ENCODE measurements at places on chromosomes 3 and 15. TPM values are rescaled to one million over a fixed set of nuclear protein-coding genes. Genes with fewer than 3 reads are reported as not detected.

GRCh38 chr3:126424039-126424717 is 29.5 kb downstream of the CFAP100 start:
- no peak for DNase-seq
- H3K4me1 ChIP-seq = no peaks in the 10 kb centered on the region
- H3K27me3 ChIP-seq = no peaks in the 10 kb centered on the region

DNA sequence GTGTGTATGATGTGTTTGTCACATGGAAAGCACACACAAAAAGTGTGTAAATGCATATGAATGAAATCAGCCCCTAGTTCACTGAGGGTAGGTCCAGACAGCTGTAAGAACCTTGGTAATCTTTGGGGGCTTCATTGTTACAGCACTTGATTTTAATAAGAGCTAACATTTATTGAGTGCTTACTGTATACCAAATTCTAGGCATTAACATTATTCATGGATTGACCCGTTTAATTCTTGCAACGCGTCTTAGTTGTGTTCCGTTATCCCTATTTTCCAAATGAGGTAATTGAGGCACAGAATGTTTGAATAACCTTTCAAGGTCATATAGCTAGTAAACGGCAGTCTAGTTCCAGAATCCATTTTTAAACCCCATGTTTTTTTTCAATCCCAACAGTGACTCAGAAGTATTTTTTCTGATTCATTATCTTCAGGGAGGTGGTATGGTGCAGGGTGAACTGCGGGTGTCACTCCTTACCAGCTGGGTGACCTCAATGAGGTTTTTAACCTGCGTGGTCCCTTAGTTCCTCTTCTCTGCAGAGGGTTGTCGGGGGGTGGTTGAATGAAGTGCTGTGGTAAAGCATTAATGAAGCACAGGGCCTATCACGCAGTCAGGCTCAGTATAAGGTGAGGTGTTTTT is 14.2 kb downstream of the RAB8B start:
- no peak overlapping the region for H3K4me3 ChIP-seq
- no peaks in the 10 kb centered on the region for H3K27me3 ChIP-seq
- H3K27ac ChIP-seq = no peak overlapping the region
- peaks cover 53% of the 10 kb centered on the region for H3K4me1 ChIP-seq
- no peak for DNase-seq
- H3K36me3 ChIP-seq = no peaks in the 10 kb centered on the region

- H3K36me3 ChIP-seq = no peaks in the 10 kb centered on the region
- H3K4me1 ChIP-seq = peaks cover 10% of the 10 kb centered on the region
- H3K4me3 ChIP-seq = no peak overlapping the region
Observed at GRCh38 chr15:35705030-35705883, 159.3 kb upstream of the DPH6 start.

GRCh38 chr3:185661772-185662171 is 75.7 kb downstream of the SENP2 start:
- H3K4me3 ChIP-seq = no peak overlapping the region
- H3K4me1 ChIP-seq = peaks cover 38% of the 10 kb centered on the region
- H3K36me3 ChIP-seq = peaks cover 8% of the 10 kb centered on the region

- no peaks in the 10 kb centered on the region for H3K27me3 ChIP-seq
- no peak overlapping the region for H3K4me3 ChIP-seq
- H3K27ac ChIP-seq = no peak overlapping the region
- no peaks in the 10 kb centered on the region for H3K36me3 ChIP-seq
- no peaks in the 10 kb centered on the region for H3K4me1 ChIP-seq
Observed at GRCh38 chr15:47266566-47266965, 450.7 kb upstream of the SEMA6D start.

DNA sequence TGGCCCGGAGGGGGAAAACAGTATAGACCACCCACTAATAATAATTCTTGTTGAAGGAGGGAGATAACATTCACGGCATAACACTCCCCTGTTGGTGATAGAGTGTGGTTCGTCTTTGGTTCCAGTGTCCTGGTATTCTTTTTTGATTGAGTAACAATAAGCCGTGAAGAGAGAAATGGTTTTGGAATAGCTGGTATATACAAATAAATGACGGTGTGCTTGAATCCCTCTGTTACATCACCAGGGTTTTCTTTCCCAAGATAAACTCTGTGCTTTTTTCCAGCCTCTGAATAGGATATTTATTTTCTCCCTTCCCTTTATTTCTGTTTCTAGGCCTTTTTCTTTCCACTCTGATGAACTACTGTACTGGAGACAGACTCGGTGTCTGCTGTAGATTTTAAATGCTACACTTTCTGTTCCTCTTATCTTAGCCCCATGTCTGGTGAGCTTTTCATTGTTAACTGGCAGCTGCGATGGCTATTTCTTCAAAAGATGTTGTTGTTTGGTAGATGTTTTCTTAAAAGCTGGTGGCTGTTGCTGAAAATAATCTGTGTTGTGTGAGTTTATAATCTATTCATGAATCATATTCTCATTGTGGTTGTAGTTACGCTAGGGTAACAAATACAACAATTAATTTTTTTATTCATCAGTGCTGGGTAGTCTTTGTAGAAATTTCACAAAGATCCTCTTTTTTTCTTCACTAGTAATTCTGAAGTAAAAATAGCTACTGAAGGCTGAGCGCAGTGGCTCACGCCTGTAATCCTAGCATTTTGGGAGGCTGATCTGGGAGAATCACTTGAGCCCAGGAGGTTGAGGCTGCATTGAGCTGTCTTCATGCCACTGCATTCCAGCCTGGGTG is 15.5 kb upstream of the SCAANT1 start:
- no peak for DNase-seq
- no peaks in the 10 kb centered on the region for H3K27me3 ChIP-seq
- H3K4me1 ChIP-seq = peaks cover 28% of the 10 kb centered on the region
- H3K27ac ChIP-seq = peak overlapping the region; percentile 0
- no peak overlapping the region for H3K4me3 ChIP-seq
- H3K36me3 ChIP-seq = peaks cover 13% of the 10 kb centered on the region

DNA sequence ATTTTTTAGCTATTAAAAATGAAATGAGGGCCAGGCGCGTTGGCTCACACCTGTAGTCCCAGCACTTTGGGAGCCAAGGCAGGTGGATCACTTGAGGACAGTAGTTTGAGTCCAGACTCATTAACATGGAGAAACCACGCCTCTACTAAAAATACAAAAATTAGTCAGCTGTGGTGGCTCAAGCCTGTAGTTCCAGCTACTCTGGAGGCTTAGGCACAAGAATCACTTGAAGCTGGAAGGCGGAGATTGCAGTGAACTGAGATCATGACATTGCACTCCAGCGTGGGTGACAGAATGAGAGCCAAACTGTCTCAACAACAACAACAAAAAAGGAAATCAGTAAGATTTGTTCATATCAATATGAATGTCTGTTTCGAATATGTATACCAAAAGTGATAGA is 517.1 kb downstream of the ROBO1 start:
- no peak overlapping the region for H3K4me3 ChIP-seq
- H3K4me1 ChIP-seq = no peaks in the 10 kb centered on the region
- no peaks in the 10 kb centered on the region for H3K36me3 ChIP-seq

DNA sequence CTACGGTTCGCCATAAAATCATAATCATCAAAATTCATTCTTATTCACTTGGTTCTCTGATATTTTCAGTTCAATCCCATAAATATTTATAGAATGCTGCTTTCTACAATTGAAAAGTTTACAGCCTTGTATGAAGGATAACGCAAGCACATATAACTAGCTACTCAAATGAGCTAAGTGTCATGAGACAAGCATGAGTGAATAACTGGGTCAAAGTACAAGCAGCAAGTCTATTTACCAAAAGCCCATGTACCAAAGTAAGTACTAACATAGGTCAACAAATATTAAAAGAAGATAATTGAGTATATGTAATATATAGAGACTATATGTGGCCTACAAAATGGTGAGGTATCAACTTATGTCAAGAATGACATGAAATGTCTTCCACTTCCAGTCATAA is 596.6 kb downstream of the GBE1 start:
- DNase-seq = no peak
- H3K27me3 ChIP-seq = no peaks in the 10 kb centered on the region
- no peak overlapping the region for H3K4me3 ChIP-seq

DNA sequence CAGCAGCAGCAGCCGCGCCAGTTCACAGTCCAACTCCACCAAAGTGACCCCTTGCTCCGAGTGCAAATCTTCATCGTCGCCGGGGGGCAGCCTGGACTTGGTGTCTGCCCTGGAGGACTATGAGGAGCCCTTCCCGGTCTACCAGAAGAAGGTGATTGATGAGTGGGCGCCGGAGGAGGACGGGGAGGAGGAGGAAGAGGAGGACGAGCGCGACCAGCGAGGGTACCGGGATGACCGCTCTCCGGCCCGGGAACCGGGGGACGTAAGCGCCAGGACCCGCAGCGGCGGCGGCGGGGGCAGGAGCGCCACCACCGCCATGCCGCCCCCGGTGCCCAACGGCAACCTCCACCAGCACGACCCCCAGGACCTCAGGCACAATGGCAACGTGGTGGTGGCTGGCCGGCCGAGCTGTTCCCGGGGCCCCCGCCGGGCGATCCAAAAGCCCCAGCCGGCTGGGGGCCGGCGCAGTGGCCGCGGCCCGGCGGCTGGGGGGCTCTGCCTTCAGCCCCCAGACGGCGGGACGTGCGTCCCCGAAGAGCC is 224.1 kb upstream of the IL12A start:
- peak overlapping the region; percentile 74 for H3K4me3 ChIP-seq
- H3K27me3 ChIP-seq = peaks cover 7% of the 10 kb centered on the region
- no peaks in the 10 kb centered on the region for H3K36me3 ChIP-seq
- peak overlapping the region; percentile 95 for H3K27ac ChIP-seq
- H3K4me1 ChIP-seq = peaks cover 52% of the 10 kb centered on the region

The STXBP5L gene
- total RNA-seq = not detected

The RETNLB gene
- not detected for total RNA-seq

The SAXO2 gene
- 15.8 TPM for total RNA-seq

The BSN gene
- total RNA-seq = 0.35 TPM

The AGTR1 gene
- total RNA-seq = 10.8 TPM

The LCTL gene
- not detected for total RNA-seq

The C3orf22 gene
- not detected for total RNA-seq
